Activated effector memory CD4-positive, alpha-beta T cell treated with Interleukin-2 at 50 U/mL for 16 hours (primary cell): ENCODE measurements at places on chromosomes 3 and 15.

- no peak for DNase-seq
These were observed 30.1 kb downstream of the GPR15 start for GRCh38 chr3:98561727-98562521.

DNA sequence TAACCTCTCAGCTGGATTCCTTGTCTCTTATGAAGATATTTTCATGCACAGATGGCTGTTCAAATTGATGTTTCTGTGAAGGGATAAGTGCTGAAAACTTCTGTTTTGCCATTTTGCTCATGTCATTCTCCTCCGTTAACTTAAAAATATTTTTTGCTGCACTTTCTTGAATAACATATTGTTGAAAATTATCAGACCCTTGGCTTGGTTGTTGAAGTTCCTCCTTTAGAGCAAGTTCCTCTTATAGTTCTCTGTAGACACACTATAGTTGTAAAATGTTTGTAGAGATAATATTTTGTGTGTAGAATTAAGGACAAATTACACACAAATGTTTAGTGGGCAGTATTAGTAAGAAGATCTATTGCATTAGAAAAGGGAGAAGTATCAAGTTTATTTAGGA lies 300.4 kb downstream of the SV2B start:
- DNase-seq = no peak

- no peak for DNase-seq
These were observed 40.2 kb downstream of the SUCLG2 start for GRCh38 chr3:67614195-67614594.

- DNase-seq = no peak
These were observed 87.8 kb downstream of the NCEH1 start for GRCh38 chr3:172622916-172623700.
